Caudate nucleus (tissue), 63 donors: ENCODE measurements at places on chromosomes 3 and 15.

DNA sequence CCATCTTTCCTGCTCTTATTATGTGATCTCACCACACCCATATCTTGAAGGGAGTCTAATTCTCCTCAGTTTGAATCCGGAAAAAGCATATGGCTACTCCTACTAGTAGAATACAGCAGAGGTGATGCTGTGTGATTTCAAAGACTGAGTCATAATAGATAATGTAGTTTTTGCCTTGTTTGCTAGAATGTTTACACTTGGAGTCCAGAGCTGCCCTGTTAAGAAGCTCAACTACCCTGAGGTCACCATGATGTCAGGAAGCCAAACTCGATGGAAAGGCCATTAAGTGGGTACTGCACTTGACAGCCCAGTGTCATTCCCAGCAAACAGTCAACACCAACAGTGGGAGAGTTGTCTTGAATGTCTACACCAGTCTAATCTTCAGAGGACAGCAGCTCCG is 56.9 kb downstream of the CD200R1L start:
- no peak for DNase-seq

GRCh38 chr15:27782125-27782524 is 317.0 kb downstream of the OCA2 start:
- DNase-seq = no peak

DNA sequence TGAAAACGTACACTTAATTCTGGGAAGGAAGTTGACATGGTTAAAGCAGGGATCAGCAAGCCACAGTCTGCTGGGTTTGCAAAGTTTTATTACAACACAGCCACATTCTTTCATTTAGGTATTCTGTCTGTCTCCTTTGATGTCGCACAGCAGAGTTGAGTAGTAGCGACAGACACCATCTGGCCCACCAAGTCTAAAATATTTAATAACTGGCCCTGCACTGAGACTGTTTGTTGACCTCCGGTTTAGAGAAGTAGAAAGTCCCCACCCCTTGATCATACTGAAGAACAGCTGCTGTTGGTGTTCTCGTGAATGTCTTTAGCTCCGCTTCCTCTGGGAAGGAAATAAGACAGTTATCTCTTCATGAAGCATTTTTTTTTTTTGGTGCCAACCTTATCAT is 66.2 kb downstream of the MCTP2 start:
- DNase-seq = no peak

DNA sequence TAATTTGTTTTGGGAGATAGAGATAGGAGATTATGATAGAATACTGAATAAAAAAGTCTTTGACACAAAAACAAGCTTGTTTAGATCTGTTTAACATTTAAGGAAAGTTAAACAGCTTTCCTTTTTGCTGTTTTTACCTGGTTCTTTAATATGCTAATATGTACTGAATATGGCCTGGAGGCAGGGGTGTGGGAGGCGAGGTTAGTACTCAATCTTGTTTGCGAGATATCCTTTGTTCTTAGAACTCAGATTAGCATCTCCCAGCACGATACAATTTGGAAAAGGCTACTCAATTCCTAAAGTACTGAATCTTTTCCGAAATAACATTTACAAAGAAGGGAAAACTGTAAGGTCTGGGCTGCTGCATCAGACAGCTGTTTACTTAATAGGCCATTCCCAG is 40.8 kb upstream of the ST3GAL6 start:
- DNase-seq = no peak

DNA sequence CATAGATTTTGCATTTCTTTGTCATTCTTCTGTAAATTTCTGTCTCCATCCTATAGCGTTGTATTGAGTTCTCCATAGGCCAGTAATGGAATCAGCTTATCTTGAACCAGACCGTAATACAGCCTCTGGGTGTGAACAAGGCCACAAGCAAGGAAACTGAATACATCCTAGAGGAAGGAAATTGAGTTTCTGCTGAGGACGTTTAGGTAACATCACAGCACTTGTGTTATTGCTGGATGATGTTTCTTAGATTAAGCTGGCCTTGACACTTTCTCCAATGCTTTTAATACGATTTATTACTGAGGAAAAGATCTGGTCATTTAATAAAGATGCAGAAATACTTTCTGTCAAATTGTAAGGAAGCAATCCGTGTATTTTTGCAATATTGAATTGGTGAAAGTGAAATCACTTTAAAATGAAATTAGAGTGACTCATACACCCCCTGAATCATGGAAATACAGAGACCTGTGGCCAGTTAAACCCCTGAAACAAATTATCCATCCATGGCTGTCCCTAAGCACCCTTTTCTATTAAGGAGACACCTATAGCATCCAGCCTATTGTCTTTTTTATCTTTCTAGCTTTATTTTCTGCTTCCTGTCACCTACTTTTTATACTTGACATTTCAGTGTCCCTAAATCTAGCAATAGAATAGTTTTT is 48.5 kb upstream of the UBE3A start:
- no peak for DNase-seq

DNA sequence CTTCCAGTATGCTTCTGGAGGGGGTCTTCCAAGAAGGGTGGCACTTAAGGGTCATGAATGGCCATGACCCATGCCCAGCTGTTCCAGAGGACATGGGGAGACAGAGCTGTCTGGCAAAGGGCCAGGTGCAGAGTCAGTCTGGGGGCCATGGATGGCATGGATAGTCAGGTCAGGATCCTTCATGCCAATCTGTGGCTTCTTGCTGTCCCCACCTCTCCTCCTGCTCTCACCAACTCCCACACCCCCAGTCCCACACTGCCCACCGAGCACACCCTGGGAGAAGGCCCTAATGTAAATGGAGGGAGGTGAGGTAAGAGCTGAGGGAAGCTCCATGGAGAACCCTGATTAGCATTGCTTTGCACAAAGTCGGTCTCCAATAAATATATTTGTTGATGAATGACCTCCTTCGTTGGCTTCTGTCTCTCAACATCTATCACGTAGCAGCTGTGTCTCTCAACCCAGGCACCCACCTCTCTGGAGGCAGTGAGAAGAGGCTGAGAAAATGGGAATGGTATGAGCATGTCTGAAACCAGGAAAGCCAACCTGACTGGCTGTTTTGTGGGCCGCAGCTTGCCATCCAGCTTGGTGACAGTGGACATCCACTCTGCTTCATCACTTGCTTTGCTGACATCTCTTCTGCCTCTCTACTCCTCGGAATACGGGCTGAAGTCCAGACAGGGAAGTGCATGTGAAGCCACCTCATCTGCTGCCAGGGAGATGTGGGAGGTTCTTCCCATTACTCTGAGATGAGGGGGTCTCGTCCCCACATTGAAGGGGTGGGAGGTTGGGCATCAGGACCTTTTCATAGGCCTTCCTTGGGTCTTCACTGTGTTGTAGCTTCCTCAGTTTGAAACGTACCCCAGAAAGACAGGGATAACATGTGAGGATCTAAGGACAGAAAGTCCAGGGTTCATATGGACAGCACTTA is 37.7 kb upstream of the RAB6B start:
- no peak for DNase-seq

GRCh38 chr3:50652709-50653108 is 22.0 kb upstream of the DOCK3 start:
- no peak for DNase-seq
